Neuronal stem cell (in vitro differentiated cells): ENCODE measurements at places on chromosomes 4 and X.

GRCh38 chrX:17242470-17242869, 132.5 kb upstream of the NHS start:
- peak; percentile 42 for DNase-seq

DNA sequence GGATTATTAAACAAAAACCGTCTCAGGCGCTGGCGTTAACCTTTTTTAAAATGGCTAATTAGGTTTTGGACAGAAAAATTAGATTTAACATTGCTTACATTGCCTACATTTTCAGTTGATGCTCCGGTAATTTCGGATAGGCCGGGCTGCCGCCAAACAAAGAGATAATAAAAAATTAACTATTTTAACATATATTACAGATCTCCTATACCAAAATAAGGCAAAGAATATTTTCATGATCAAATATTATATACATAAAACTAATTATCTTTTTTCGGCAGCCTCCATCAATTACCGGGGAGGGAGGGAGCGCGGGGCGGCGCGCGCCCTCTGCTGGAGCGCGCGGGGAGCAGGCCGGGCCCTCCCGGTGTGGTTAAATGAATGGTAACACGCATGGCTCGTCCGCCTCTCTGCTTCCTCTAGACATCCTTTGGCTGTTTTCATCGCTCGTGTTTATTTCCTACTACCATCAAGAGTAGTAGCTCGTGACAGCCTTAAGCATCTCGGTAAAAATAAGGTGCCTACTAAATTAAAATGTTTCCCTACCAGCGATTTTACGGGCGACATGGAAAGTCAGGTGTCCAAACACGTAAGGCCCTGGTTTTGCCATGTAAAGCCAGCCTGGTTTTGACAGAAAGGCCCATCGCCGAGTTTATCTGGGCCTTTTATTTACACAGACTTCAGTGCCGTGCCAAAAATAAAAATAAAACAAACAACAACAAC, 52.4 kb upstream of the TMEM33 start:
- no peak for DNase-seq

- DNase-seq: peak; percentile 41
Observed at GRCh38 chr4:24704149-24704548, 91.2 kb upstream of the SOD3 start.

- no peak for DNase-seq
Observed at GRCh38 chrX:119226446-119226845, 9.6 kb upstream of the PGRMC1 start.

- DNase-seq: no peak
Observed at GRCh38 chr4:27117453-27117852, 256.8 kb downstream of the STIM2 start.

- DNase-seq: no peak
Observed at GRCh38 chrX:110087485-110088356, 84.8 kb downstream of the TMEM164 start.

DNA sequence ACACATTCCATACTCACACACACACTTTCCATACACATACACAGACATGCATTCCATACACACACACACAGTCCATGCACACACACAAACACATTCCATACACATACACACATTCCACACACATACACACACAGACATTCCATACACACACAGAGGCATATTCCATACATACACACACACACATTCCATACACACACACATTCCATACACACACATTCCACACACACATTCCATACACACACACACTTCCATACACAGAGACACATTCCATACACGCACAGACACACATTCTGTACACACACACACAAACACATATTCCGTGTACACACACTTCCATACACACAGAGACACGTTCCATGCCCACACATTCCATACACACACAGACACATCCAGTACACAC, 14.8 kb downstream of the LINC00632 start:
- no peak for DNase-seq

GRCh38 chr4:153748378-153748777, 11.4 kb downstream of the RNF175 start:
- DNase-seq: no peak

DNA sequence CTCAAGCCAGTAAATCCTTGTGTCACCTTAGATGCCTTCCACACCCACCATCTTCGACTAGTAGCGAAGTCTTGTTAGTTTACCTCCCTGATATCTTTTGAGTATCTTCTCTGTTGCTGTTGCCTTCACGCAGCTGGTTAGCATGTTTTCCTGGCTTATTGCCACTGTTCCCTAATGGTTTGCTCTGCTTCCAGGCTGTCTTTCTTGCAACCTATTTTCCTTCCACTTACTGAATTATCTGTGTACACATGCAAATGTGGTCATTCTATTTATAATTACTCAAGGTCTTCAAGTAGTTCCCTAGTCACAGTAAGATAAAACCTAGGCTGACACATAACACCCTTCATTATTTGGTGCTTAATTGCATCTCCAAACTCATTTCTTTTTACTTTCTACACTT, 89.5 kb downstream of the UGT8 start:
- no peak for DNase-seq

GRCh38 chrX:48306175-48306574, 50.3 kb downstream of the SSX3 start:
- DNase-seq: no peak

DNA sequence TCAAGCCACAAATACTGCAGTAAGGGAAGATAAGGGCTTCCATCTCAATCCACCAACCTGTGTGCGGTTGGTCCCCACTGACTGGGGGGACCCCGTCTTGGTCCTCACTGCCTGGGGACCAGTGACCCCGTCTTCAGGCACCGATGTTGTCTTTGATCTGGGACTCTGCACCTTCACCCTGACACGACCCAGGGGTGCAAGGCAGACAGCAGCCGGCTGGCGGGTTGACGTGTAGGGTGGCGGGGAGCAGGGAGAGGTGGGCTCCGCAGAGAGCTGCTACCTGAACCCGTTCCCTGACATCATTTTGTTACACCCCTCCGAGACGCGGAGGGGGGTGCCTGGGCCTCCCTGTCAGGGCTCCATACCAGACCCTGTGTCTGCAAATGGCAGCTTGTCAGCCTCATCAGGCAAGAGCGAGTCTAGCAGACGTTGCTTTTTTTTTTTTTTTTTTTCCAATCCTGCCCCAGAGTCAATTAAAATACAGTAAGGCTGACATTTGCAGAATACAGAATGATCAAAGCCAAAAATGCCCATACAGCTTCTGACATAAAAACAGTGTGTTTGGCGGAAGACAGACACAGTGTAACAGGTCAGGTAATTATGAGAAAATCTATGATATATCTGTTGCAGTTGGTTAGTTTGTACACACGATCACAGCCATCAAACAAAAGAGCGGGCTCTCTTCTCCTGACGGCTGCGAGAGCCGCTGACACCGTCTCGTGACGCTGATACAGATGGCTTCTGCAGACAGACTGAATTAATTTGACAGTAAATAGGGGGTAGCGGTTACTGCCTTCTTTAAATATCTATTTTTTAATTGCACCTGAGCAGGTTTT, 118.6 kb downstream of the CRLF2 start:
- DNase-seq: no peak

DNA sequence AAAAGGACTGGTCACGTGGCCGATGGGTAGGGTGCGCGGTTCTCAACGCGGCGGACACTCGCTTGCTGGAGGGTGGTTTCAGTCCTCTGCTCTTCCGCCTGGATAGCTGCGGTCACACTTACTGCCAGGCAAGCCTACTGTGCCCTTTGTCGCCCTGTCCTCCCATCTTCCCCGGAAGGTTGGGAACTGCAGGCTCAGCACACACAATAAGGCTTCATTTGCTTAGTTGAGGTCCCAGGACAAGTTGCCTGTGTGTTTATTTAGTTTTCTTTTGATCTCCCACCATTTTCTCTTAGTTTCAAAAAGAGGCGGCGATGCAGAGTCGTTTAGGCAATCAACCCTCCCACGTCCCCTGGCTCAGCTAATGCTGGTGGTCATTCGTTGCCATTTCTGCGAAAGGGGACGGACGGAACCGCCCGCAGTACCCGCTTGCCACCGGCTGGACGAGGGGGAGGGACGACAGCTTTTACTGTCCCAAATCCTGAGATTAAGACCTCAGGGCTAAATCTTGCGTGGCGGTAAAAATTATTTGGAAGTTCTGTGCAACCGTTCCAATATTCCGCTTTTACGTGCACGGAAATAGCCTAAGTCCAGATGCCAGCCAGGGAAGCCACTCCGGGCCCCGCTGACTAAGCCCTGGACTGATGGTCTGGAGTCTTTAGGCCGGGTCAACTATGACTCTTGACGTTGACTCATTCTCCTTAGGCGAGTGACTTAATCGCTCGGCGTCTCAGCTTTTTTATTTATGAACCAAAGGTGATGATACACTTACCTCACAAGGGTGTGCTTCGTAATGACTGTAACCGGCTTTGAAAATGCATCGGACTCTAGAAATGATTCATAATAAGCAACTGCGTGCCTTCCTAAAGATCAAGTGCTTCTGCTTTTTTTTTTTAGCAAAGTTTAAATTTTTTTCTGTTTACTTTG, 671 bp upstream of the EIF4E start:
- DNase-seq: no peak

DNA sequence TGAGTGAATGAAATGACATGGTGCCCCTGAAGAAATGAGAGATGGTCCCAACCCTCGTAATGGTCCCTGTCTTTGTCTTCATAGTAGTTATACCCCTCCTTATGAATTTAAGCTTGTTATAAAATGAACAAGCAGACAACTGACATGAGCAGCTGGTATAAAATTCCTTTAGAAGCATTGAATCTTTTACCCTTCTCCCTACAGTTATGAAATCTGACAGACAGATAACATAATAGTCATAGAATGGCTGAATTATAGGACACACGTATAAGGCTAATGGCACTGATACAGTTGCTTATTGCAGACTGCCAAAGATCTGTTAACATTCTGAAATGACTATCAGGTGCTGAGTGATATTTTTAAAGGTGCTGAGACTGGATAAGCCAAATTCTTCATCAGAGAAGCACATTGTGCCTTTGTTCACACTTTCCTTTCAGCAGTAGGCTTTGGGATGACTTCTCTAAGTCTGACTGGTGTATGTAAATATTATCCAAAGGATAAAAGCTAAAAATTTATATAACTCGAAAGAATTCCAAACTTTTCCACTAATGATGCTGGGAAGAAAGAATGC, 47.4 kb upstream of the PDGFC start:
- no peak for DNase-seq

GRCh38 chr4:36326476-36327029, 45.1 kb downstream of the DTHD1 start:
- DNase-seq: no peak

DNA sequence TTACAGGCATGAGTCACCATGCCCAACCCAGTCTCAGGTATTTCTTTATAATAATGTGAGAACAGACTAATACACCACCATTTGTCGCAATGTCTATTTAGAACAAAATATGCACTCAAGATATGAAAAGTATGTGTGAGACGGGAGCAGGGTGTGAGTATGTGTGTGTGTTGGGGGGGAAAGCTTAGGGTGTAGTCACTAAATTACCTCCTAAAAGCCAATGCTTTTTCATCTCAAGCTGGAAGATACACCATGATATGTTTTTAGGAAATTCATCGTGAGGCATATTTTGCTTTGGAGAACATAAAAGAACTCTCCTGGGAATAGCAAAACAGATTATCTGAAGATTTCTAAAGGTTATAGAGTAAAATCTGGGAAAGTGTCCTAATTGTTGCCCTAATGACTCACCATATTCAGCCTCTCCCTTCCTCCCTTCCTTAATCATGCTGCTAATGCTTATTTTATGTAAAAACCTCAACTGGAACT, 262.7 kb downstream of the PDHA2 start:
- no peak for DNase-seq

- DNase-seq: no peak
Observed at GRCh38 chrX:55240788-55241340, 20.7 kb downstream of the PAGE5 start.

- DNase-seq: no peak
Observed at GRCh38 chr4:27662426-27662825, 801.8 kb downstream of the STIM2 start.
